CD4-positive, alpha-beta T cell treated with Interleukin-10 for 1 hour (primary cell): ENCODE measurements at places on chromosomes 3 and 15.
A peak's percentile ranks its signal among the peaks of the same experiment; 100 is the strongest.

DNA sequence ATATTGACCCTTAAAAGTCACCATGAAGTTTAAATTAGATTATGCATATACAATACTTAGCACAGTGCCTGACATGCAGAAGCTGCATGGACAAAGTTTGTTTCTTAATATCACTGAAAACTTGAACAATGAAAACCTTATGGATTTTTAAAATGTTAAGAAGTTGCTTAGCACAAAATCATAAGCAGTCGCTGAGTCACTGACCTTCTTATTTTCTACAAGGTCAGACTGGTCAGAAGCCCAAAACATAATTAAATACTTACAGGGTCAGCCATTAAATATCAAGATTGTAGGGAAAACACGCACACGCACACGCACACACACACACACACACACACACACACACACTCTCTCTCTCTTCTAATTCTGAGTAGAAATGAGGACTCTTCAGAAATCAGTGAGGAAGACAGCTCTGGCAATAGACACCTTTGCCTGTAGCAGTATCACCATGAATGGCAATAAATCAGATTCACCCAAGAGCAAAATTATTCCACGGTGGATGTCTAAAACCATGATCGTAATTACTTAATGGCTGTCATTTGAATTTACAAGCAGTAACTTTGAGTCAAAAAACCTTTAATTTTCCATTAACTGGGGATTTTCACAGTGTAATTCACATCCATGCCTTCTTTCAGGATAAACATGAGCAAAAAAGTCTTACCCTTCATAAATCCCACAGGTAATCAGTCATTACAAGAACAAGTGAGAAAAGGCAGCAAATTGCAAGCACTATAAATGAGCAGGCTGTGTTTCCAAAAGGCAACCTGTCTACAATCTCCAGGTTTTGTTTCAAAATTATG, 147.5 kb downstream of the OSBPL10 start:
- no peak for DNase-seq

DNA sequence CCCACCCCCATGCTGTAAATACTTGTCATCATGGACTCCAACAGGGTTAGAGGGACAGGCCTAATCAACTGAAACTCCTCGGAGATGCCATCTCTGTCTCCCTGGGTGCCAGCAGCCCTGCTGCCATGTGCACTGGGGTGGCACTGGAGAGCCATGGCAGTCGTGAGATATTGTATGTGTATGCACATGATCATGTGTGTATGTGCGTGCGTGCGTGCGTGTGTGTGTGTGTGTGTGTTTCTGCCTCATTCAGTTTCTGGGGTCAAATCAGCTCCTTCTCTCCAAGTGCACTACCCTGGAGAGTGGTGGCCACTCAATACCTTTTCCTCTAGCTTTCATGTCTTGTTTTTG, 3.2 kb upstream of the APEH start:
- DNase-seq: no peak

DNA sequence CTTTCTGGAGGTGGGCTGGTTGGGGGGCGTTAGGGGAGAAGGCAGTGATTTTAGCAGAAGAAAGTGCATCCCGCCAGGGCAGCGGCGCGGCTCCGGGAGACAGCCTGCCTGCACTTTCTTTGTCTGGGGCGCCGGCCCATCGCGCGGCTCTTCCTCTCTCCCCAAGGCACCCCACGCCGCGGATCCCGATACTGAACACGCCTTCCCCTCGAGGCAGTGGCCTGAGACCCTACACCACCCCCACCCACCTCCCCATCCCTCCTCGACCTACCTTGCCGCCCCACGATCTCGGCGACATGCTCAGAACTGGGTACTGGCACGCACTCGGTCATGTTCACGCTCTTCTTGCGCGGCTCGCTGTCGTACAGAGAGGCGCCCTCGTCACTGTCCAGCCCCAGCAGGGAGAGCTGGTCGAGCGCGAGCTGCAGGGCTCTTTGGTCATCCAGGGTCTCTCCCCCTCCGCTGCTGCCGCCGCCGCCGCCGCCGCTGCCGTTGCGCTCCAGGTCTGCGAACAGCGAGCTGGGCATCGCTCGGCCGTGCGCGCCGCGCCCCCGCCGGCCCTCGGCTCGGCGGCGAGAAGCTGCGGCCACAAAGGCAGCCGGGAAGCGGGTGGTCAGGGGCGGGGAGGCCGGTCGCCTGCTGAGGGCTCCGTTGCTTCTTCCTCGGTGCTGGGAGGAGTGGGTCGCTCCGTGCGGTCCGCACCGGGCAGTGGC, 483 bp downstream of the MEX3B start:
- peak; percentile 10 for DNase-seq

- DNase-seq: no peak
Measured at GRCh38 chr3:193372783-193373182, 5.8 kb downstream of the ATP13A5 start.

GRCh38 chr15:55108858-55109518, 87.8 kb downstream of the RSL24D1 start:
- peak; percentile 42 for DNase-seq
